Inflammatory macrophage treated with lipopolysaccharide for 4 hours (primary cell): ENCODE measurements at places on chromosomes 1 and 21.
A peak's percentile ranks its signal among the peaks of the same experiment; 100 is the strongest.

DNA sequence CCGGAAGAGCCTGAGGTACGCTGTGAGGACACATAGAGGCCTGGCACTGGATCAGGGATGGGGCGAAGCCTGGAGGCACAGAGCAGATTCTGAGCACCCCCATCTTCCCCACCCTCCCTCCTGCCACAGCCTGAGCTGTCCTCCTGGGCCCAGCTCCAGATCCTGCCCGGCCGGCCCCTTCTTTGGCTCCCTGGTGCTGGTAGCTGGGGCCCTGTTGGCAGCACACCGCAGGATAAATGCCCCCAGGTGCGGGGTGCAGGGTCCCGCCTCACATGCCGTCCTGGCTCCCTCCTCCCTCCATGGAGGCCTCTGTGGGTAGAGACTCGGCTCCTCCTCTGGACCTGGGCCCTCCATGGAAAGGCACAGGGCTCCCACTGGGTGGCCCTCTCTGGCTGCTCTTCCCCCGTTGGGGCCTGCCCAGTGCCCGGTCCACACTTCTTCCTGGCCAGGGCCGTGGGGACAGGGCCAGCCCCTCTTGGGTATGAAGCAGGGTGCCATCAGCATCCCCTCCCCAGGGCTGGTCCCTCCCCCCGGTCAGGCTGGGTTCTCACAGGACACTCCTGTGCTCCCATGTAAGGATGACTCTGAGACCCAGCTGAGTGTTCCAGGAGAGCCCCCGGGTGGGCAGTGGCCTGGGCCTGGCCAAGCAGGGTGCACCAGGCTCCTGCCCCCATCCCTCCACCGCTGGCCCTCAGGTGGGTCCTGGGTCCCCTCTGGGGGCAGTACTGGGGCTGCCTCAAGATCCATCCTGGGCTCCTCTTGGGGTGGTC, 1.1 kb upstream of the OBSCN start:
- DNase-seq: no peak

DNA sequence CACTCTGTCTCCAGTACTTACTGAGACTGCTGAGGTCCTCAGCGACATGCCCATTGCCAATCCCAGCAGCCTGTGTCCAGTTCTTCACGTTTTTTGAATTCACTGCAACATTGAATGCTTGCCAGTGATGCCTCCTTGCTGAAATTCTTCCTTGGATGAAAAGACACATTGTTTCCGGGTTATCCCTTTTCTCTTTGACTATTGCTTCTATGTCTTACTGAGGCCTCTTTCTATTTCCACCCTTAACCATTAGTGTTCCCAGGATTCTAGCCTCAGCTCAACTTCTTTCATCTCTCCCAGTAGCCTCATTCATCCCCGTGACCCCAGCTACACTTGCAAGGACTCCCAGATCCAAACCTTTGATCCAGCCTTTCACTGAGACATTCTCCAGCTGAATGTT, 46.5 kb upstream of the KIF26B start:
- DNase-seq: no peak

GRCh38 chr1:206696812-206697585, 12.3 kb downstream of the MAPKAPK2 start:
- no peak for DNase-seq

- no peak for DNase-seq
These were observed 24.7 kb downstream of the EPHX1 start for GRCh38 chr1:225834417-225835329.

DNA sequence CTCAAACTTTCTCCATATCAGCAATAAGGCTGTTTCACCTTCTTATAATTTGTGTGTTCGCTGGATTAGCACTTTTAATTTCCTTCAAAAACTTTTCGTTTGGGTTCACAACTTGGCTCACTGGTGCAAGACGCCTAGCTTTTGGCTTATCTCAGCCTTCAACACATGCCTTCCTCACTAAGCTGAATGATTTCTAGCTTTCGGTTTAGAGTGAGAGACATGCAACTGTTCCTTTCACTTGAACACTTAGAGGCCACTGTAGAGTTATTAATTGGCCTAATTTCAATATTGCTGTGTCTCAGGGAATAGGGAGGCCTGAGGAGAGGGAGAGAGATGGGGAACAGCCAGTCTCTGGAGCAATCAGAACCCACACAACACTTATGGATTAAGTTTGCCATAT, 41.2 kb upstream of the IFNLR1 start:
- DNase-seq: no peak

DNA sequence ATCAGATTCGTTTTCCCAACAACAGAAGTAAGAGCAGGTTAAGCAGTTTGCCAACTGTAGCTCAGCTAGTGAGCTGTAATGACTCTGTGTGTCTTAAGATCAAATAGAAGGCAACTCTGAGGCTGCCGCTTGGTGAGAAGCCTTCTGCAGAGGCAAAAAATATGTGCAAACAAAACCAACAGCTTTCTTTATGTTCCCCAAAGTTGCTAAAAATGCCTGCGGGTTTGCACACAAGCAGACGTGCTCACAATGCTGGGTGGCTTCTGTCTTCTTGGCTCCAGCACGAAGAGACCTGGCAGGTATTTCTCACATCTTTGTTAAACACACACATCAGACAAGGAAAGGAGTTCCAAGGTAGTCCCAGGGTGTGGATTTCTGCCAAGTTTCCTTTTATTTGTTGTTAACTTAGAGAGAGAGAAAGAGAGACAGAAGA, 158.9 kb upstream of the JUN start:
- DNase-seq: no peak

- DNase-seq: no peak
These were observed 55.8 kb downstream of the COL18A1 start for GRCh38 chr21:45460611-45461368.

GRCh38 chr1:23810818-23811540, 10.4 kb upstream of the GALE start:
- peak; percentile 86 for DNase-seq

DNA sequence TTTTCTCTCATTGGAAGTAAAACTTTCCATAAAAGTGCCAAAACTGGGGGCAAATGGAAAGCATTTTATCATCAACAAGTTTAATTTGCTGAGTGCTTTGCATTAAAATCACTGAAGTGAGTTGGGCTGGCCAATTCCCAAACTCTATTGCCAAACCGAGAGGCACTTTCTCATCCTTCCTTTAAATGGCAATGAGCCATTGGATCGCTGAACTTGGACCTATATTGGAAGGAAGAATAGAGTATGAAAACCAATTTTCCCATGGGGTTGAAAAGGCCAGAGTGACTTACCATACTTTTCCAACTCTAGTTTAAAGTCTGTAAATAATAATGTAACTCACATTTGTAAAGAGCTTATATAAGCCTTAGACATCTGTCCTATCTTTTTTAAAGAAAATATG, 189.1 kb upstream of the C1orf87 start:
- DNase-seq: no peak

- DNase-seq: no peak
These were observed 167.1 kb downstream of the KCNJ6 start for GRCh38 chr21:37749132-37749531.

DNA sequence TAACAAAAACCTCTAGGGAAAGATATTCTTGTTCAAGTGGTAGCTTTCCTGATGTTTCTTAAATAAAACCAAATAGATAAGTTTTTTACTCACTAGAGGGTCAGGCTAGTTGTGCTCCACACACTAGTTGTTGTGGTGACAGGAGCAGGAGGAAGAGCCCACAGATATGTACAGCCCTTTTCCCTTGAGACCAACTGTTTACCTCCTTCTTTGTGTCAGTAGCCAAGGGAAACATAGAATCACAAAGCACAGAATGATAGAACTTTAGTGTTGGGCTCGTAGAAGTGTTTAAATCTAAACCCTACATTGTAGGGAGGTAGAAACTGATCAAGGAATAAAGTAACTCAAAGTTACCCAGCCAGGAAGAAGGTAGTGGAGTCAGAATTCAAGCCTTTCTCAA, 309.0 kb downstream of the CTH start:
- DNase-seq: no peak

- DNase-seq: no peak
These were observed 104.9 kb upstream of the RUNX3 start for GRCh38 chr1:25034736-25035522.

DNA sequence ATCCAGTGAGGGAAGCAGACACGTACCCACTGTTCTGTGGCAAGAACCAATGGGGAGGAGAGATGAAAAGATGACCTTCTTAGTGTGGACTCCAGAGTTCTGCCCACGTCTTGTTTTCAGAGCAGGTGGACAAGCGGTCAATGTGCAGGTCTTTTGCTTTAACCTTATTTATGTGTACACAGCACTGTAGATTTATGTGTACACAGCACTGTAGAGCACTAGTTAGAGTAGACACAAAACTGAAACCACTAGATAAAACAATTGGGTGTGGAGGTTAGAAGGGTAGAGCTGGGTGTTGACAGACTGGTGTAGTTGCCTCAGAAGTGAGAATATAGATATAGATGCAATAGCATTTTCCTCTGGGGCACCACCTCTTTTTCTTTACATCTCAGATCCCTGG, 150.0 kb downstream of the MAGI3 start:
- DNase-seq: no peak

DNA sequence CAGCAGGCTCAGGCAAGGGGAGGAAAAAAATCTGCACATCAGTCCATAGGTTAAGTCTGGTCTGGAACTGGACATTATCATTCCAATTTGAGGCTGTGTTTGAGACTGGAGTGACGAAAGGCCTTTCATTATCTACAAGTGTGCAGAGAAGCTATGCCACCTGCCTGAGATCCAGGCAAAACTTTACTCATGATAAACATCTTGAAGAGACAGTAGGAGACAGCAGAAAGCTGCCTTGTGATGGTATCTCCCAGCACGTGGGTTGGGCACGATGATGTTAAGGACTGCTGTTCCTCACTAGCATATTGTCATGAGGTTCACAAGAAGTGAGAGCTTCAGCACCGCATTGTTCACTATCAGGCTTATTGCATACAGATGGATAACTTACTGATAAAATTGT, 126.4 kb downstream of the PLXNA2 start:
- no peak for DNase-seq

GRCh38 chr1:177732178-177732577, 237.7 kb downstream of the SEC16B start:
- no peak for DNase-seq

- DNase-seq: no peak
These were observed 35.6 kb upstream of the VASH2 start for GRCh38 chr1:212914789-212915188.

GRCh38 chr1:171983584-171983983, 142.3 kb downstream of the DNM3 start:
- DNase-seq: no peak

DNA sequence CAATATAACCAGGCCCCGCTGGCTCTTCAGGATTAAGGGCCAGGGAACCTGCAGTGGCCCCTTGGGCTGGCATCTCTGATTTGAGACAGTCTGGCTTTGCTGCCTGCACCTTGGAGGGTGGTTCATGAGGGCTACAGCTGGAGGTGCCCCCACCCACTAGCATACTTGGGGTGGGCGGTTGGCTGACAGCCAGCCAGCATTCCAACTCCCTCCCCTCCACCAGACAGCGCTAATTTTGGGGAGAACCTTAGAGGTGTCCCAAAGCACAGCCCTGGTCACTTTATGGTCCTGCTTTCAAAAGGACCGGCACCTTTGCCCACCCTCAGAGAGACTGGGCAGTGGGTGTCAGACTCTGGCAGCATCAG, 180.7 kb upstream of the VAMP3 start:
- no peak for DNase-seq

- DNase-seq: peak; percentile 76
These were observed 48.7 kb upstream of the SLC19A1 start for GRCh38 chr21:45590726-45591618.

- no peak for DNase-seq
These were observed 237.0 kb downstream of the TBX15 start for GRCh38 chr1:118751166-118751565.
